Pons (tissue), 1 donor: ENCODE measurements at places on chromosomes 16 and 17.

DNA sequence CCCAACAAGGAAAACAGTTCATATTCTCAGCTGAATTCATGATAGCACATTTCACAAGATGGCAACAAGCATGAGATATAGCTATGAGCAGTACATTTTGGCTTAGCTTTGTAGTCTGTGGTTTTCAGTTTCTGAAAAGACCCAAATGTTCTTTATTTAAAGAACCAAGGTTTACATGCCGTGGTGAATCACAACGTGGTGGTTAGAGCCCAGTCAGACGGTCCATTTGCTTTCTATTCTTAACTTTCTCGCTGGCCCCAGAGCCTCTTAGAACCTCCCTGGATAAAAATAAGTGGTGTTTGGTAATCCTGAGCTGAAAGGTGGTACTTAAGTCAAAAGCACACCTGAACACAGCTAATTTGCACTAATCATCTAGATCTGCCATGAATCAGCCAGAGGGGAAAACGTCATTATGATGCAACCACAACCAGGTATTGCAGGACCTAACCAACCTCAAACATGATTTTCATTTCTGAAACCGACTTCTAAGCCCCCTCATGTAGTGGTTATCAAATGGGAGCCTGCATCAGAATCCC is 18.6 kb upstream of the HAPSTR1 start:
- no peak for DNase-seq

DNA sequence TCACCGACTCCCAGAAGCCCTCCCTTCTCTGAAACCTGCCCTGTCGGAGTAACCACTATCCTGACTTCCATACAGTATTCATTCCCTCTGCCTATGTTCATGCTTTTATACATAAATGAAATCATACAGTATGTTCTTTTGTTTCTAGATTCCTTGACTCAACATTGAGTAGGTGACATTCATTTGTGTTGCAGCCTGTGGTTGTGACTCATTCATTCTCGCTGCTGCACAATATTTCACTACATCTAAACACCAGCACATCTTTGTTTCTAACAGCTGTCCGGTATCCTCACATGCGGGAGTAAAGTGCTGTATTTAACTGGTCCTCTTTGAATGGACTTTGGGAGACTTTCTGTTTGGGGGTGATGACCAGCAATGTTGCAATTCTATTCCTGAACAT is 135.0 kb upstream of the FOXF1 start:
- DNase-seq: no peak

- DNase-seq: no peak
Observed at GRCh38 chr17:31586946-31587345, 195.5 kb downstream of the RAB11FIP4 start.

GRCh38 chr17:72119077-72119872 is 1.5 kb upstream of the SOX9 start:
- DNase-seq: peak; percentile 47
